ENCODE measurements at places on chromosomes 16 and 17. TPM values are rescaled to one million over a fixed set of nuclear protein-coding genes. Genes with fewer than 3 reads are reported as not detected.
A peak's percentile ranks its signal among the peaks of the same experiment; 100 is the strongest.

DNA sequence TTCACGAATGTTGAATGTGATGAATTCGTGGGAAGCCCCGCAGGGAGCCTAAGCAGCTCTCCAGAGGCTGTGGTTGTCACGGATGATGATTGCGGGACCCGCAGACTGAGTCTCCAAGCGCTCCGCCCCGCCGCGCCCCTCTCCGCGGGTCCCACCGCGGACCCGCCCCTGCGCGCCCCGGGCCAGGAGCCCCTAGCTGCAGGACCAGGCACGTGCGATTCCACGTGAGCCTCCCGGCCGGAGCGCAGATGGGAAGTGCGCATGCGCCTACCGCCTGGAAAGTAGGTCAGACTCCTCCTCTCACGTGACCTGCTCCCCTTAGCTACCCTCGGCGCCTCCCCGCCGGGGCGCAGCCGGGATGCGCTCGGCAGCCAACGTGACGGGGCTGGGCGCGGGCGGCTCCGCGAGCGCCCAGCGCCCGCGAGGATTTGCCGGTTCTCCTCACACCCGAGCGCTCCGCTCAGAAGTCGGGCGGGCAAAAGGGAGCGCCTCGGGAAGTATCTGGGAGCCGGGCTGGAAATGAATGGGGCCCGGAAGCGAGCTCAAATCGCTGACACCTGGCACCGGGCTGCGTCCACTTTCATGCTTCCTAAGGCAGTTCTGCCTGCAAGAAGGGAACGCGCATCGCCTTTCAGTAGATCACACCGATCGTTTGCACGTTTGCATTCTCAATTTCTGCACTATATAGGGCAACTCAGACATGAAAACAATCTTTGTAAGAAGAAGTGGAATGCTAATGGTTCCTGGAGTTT lies 26.4 kb upstream of the HLF start:
- no peaks in the 10 kb centered on the region for H3K36me3 ChIP-seq
- H3K4me1 ChIP-seq: peaks cover 4% of the 10 kb centered on the region
- H3K4me3 ChIP-seq: peak overlapping the region; percentile 66
- H3K27me3 ChIP-seq: peaks cover 12% of the 10 kb centered on the region
- no peak overlapping the region for H3K27ac ChIP-seq
- peak; percentile 70 for DNase-seq

GRCh38 chr17:81515530-81516041 lies 3.0 kb upstream of the ACTG1 start:
- H3K36me3 ChIP-seq: peaks cover 13% of the 10 kb centered on the region
- no peak for DNase-seq
- peaks cover 51% of the 10 kb centered on the region for H3K4me1 ChIP-seq
- H3K27ac ChIP-seq: peak overlapping the region; percentile 91

- H3K27ac ChIP-seq: no peak overlapping the region
- DNase-seq: no peak
- H3K27me3 ChIP-seq: peaks cover 12% of the 10 kb centered on the region
- no peaks in the 10 kb centered on the region for H3K36me3 ChIP-seq
- H3K4me1 ChIP-seq: peaks cover 39% of the 10 kb centered on the region
Observed at GRCh38 chr17:58530655-58531054, 16.2 kb upstream of the MTMR4 start.

Gene WNT3
- total RNA-seq: 2.4 TPM

DNA sequence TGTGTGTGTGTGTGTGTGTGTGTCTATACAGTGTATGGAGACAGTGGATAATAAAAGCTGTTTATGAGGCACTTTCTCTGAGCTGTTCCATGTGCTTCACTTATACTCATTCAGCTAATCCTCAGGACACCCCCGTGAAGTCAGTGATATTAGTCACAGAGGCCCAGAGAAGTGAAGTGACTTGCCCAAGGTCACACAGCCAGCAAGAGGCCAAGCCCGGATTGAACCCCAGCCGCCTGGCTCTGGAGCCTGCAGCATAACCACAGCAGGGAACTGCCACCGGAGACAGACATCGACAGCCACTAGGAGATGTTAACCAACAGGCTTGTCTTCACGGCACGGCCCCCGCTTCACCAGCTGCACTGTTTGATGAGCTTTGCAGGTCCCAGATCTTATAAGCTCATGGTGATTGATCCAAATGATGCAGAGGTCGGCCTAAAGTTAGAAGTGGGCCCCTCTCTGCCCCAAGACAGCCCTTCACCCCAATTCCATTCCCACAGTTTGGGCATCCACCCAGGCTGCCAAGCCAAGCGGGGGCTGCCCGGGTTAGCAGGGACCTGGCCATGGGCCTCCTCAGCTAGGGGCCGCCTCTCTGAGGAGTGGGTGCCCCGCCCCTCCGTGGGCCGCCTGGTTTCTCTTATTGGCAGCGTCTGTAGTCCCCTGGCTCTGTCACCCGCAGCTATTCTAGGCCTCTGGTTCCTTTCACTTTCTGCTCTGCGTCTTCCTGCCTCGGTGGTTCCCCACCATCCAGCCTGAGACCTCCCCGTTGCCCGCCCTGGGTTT lies 30.9 kb downstream of the SOCS1 start:
- no peaks in the 10 kb centered on the region for H3K36me3 ChIP-seq
- no peak overlapping the region for H3K27ac ChIP-seq
- H3K4me1 ChIP-seq: no peaks in the 10 kb centered on the region
- H3K27me3 ChIP-seq: no peaks in the 10 kb centered on the region
- no peak overlapping the region for H3K4me3 ChIP-seq

- no peak overlapping the region for H3K27ac ChIP-seq
- no peaks in the 10 kb centered on the region for H3K27me3 ChIP-seq
- peak overlapping the region; percentile 20 for H3K4me3 ChIP-seq
- H3K4me1 ChIP-seq: peaks cover 26% of the 10 kb centered on the region
Observed at GRCh38 chr17:40287159-40287493, 553 bp upstream of the CDC6 start.

Gene USP43
- total RNA-seq: 5.3 TPM

DNA sequence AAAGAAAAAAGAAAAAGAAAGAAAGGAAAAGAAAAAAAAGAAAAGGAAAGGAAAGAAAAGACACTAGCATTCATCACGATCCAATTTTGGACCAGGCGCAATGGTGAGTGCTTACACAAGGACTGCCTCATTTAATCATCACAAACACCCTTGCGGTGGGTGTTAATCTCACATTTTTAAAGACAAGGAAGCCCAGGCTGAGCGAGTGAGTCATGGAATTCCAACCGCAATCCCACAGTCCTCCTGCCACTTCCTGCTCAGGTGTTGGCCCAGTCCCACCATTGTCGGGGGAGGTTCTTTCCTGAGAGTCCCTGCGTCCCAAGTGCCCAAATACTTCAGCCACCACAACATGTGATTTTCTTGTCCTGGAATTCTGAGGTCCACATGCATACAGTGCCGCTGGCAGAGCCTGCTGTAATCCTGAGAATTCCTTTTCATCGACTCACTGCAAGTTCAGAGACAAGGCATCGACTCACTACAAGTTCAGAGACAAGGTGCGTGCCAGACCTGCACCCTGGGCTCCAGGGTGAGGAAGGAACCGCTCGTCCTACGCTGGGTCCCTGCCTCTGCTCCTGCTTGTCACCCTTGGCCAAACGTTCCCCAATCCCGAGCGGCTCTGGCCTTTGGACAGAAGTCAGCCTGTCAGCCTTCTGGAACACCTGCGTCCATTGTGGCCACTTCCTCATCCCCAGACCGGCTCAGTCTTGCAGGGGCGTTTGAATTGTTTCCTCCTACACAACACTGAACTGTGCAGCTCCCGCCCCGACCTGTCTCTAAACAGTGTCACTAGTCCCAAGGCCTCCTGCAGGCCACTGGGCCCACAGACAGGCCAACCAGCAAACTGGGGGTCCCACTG lies 5.8 kb downstream of the ZG16B start:
- H3K27ac ChIP-seq: peak overlapping the region; percentile 78
- H3K27me3 ChIP-seq: peaks cover 3% of the 10 kb centered on the region
- H3K4me1 ChIP-seq: peaks cover 33% of the 10 kb centered on the region
- DNase-seq: peak; percentile 100

Gene ABCC3
- total RNA-seq: 0.41 TPM

DNA sequence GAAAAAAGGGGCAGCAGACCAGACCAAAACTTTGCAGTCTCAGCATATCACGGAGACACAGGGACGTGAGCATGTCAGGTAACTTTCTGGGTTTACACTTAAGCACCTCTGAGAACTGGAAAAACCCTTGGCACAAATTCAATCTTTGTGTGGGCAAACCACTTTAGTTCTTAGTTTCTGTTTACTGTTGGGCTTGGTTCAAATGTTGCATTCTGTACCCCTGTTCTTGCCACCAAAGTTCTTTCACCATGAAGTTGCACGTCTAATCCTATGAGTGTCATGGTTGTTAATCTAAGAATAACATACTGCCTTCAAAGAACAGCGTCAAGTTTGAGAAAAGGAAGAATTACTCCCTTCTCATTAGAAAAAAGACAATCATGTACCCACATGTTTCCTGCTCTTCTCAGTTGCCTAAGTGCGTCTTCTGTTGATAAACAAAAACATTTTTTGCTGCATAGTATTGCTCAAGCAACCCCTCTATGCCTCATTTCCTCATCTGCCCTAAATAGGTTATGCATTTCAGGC lies 11.6 kb downstream of the KRT33A start:
- DNase-seq: no peak
- no peak overlapping the region for H3K4me3 ChIP-seq
- no peaks in the 10 kb centered on the region for H3K4me1 ChIP-seq
- H3K27me3 ChIP-seq: no peaks in the 10 kb centered on the region
- no peaks in the 10 kb centered on the region for H3K36me3 ChIP-seq

- no peak overlapping the region for H3K4me3 ChIP-seq
- H3K27me3 ChIP-seq: no peaks in the 10 kb centered on the region
- H3K27ac ChIP-seq: no peak overlapping the region
Observed at GRCh38 chr17:14080847-14081251, 11.5 kb downstream of the COX10 start.

GRCh38 chr17:61556224-61557188 lies 34.5 kb downstream of the NACA2 start:
- H3K36me3 ChIP-seq: no peaks in the 10 kb centered on the region
- peak; percentile 32 for DNase-seq
- H3K27ac ChIP-seq: no peak overlapping the region
- H3K27me3 ChIP-seq: peaks cover 7% of the 10 kb centered on the region
- H3K4me1 ChIP-seq: peaks cover 4% of the 10 kb centered on the region

Gene GHDC
- 0.26 TPM for total RNA-seq

DNA sequence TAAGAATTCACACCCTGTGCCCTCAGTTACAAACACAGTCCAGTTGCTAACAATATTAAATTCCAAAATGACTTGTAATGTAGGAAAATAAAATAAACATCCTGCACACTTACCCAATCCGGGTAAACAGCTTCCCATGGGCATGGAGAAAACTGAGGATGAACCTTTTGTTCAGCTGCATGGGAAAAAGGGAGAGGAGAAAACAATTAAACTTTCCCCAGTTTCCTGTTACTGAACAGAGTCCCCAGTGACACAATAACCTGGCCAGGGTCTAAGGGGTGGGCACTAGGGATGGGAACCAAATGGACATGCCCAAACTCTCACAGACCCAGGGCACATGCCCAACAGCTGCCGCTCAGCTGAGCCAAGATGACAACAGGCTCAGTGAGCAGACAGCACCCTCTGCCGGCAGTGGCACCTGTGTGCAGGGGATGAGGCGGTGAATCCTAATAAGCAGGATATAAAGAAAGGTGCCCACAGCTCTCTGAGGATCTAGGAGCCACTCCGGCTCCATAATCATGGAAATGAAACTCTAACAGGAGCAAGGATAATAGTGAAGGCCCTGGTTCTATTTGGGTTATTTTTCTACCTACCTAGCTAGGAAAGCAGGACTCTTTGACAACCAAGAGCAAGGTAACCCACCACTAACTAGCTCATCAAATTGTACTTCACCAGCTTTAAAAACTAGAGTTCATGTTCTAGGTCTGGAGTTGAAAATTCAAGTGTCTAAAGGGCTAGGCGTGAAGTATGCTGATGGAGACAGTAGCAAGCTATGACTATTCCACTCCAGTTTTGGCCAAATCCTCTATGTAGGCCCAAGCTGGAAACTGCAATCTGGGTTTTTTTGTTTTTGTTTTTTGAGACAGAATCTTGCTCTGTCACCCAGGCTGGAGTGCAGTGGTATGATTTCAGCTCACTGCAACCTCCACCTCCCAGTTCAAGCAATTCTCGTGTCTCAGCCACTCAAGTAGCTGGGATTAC lies 58.8 kb downstream of the SMG6 start:
- DNase-seq: peak; percentile 78
- H3K4me1 ChIP-seq: peaks cover 34% of the 10 kb centered on the region
- peak overlapping the region; percentile 84 for H3K27ac ChIP-seq
- no peaks in the 10 kb centered on the region for H3K36me3 ChIP-seq
- no peaks in the 10 kb centered on the region for H3K27me3 ChIP-seq
- no peak overlapping the region for H3K4me3 ChIP-seq

GRCh38 chr16:30166202-30166902 lies 17.1 kb upstream of the CORO1A start:
- H3K27ac ChIP-seq: no peak overlapping the region
- no peaks in the 10 kb centered on the region for H3K36me3 ChIP-seq
- no peaks in the 10 kb centered on the region for H3K27me3 ChIP-seq
- no peak overlapping the region for H3K4me3 ChIP-seq

GRCh38 chr16:82631701-82632685 lies 5.2 kb downstream of the CDH13 start:
- H3K27me3 ChIP-seq: no peaks in the 10 kb centered on the region
- H3K27ac ChIP-seq: no peak overlapping the region
- DNase-seq: peak; percentile 23
- peaks cover 58% of the 10 kb centered on the region for H3K4me1 ChIP-seq
- H3K36me3 ChIP-seq: no peaks in the 10 kb centered on the region
- no peak overlapping the region for H3K4me3 ChIP-seq

Gene TERB1
- total RNA-seq: 0.16 TPM

- no peak overlapping the region for H3K4me3 ChIP-seq
- peak overlapping the region; percentile 57 for H3K27ac ChIP-seq
- peaks cover 57% of the 10 kb centered on the region for H3K4me1 ChIP-seq
- no peaks in the 10 kb centered on the region for H3K36me3 ChIP-seq
Observed at GRCh38 chr17:57442401-57442823, 186.1 kb downstream of the MSI2 start.

GRCh38 chr16:79897104-79897452 lies 296.5 kb upstream of the MAF start:
- peaks cover 8% of the 10 kb centered on the region for H3K4me1 ChIP-seq
- H3K36me3 ChIP-seq: no peaks in the 10 kb centered on the region
- DNase-seq: no peak
- H3K27me3 ChIP-seq: no peaks in the 10 kb centered on the region

Gene KRTAP2-1
- not detected for total RNA-seq

GRCh38 chr17:49063652-49064051 lies 66.5 kb downstream of the IGF2BP1 start:
- H3K4me3 ChIP-seq: no peak overlapping the region
- no peaks in the 10 kb centered on the region for H3K36me3 ChIP-seq
- no peak for DNase-seq
- H3K27me3 ChIP-seq: no peaks in the 10 kb centered on the region
